Right renal pelvis (tissue), 4 donors: ENCODE measurements at places on chromosomes 16 and 17.

DNA sequence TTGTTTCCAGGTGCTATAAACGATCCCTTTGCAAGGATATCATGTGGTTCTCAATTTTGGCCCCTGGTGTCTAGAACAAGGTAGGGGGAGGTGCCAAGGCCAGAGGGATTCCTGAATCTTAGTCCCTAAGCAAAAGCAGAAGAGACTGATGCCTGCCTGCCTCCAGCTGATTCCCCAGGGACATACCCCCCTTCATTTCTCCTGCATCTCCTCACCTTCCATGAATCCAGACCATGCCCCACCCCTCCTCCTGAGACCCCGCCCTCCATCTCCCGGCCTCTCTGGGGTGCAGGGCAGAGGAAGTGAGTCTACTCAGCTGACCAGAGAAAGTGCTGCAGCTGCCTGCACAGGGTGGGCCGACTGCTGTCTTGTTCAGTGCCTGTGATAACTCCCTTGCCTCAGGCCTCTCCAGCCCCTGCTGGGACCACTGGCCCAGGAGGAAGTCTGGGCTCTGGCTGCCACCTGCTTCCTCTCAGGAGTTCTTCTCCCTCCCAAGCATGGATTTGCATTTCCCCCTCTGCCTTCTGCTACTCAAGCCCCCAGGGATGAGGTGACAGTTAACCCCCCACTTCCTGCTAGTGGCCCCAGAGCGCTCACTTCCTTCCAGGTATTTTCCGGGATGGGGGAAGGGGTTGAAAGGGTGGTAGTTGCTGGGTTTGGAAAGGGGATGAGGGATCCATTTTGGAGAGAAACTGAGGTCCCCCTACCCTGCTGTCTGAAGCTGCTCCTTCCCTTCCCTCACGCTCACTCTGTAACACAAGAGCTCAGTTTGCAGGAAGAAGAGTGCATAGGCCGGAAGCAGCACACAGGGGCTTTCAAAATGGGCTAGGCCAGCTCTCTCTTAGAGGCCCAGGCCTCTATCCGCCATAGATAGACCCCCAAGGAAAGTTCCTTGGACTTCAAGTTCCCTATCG, 10.5 kb upstream of the TSPOAP1 start:
- DNase-seq: no peak

DNA sequence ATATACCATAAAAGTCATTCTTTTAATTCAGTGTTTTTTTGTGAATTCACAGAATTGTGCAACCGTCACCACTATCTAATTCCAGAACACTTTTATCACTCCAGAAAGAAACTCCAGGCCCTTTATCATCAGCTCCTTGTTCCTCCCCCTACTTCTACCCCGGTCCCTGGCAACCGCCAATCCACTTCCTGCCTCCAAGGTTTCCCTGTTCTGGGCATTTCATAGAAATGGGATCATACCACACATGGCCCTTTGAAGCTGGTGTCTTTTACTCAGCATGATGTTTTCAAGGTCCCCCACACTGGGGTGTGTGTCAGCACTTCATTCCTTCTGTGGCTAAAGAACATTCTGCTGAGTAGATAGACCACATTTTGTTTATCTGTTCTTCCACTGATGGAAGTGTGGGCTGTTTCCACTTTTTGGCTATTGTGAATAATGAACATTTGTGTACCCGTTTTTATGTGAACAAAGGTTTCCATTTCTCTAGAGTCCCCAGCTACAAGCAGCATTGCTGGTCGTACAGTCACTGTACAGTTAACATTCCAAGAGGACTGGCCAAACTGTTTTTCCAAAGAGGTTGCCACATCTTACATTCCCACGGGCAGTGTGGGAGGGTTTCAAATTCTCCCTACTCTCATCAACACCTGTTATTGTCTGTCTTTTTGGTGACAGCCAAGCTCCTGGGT, 75.8 kb upstream of the ZNF469 start:
- no peak for DNase-seq

GRCh38 chr17:50560931-50561745, 623 bp downstream of the CACNA1G start:
- no peak for DNase-seq

DNA sequence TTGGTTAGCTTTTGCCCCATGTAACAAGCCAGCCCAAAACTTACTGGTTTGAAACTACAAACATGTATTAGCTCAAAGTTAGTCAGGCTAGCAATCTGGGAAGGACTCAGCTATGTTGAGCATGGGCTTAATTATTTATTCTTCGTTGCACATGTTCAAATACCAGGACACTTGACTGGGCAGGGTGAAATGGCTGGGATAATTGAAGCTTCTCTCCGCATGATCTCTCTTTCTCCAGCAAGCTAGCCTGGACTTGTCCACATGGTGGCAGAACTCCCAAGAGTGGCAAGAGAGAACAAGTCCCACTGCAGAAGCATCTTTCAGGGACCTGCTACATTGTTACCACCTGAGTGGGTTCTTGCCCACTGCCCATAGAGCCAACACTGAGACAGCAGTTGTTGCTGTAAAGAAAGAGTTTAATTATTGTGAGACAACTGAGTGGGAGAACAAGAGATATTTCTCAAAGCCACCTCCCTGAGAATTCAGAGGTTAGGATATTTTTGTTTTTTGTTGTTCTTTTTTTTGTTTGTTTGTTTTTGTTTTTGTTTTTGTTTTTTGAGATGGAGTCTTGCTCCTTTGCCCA, 16.8 kb upstream of the ATF7IP2 start:
- no peak for DNase-seq

- DNase-seq: no peak
These were observed 23.9 kb downstream of the NLRC3 start for GRCh38 chr16:3553138-3553923.

DNA sequence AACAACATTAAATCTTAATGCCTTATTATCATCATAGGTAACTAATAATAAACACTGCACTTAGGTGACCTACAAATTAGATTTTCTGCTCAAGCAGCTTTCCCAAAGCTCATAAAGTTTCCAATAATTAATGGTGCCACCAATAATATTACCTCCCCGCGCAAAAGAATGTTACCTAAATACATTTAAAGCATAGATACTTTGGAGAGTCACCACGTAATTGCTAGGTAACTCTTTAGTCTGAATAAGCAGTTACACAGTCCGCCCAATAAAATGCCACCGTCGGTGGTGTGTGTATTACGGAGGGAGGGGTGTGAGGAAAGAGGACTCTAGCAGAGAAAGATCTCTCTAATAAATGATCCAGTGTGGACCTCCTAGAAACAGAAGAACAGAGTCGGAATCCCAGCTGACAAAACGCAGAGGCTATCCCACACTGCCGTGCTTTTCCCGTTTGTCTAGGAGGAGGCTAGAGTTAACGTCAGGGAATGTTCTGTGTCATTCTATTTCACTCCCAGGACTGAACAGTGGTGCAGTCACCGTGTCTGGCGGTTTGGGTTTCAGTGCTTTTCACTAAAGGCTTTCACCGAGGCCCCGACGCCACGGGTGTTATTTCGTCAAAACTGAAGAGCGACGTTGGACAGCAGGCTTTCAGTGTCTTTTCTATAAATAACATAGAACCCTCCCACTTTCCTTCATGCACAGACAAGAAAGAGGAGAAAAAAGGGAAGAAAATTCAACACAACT, 630 bp downstream of the RNFT1 start:
- no peak for DNase-seq

DNA sequence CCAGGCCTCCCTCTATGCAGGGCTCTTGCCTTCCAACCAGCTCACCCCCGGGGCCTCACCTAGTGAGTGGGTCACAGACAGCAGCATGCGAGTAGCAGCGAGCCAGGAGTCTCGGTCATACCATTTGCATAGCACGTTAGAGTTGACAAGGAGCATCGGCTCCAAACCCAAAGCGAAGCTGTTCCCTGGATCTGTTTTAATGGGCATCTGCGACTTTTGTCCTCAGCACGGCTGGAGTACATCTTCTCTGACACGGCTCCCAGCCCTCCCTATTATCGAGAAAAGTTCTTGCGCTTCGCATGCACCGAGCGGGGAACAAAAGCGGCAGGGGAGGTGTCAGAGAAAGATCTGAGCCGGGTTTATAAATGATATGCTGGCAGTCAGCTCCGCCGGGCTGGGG, 253.3 kb downstream of the MAF start:
- DNase-seq: no peak

DNA sequence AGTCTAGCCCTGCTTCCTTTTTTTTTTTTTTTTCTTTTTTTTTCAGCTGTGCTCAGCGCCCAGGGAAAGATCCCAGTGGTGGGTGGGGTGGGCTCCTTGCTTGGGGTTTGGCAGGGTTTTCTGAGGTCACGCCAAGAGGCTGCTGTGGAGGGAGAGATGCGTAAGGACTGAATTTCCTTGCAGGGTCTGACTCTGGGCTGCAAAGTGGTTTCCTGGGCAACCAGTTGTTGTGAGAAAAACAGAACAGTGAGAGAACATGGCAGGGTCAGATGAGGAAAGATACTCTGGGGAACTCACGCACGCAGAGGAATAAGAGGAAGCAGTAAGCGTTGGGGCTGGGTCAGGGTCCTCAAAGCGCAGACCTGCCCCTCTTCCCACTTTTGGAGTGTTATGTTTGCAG, 119.5 kb downstream of the IRF8 start:
- no peak for DNase-seq

DNA sequence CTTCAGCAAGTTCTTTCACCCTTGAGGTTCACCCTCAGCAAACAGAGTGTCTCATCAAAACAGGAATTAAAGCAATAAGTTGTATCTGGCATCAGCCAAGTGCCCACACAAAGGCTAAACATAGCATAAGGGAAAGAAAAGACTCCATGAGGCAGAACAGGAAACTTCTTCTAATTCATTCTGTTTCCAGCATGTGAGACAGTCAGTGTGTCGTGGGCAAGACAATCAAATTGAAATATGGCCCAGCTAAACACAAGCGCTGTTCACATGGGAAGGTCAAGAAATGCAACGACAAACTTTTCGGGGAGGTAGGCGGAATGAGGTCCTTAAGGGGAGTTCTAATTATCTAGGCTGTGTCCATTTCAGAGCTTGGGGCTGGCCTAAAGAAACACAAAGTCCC, 393.4 kb downstream of the HAPSTR1 start:
- peak; percentile 16 for DNase-seq

DNA sequence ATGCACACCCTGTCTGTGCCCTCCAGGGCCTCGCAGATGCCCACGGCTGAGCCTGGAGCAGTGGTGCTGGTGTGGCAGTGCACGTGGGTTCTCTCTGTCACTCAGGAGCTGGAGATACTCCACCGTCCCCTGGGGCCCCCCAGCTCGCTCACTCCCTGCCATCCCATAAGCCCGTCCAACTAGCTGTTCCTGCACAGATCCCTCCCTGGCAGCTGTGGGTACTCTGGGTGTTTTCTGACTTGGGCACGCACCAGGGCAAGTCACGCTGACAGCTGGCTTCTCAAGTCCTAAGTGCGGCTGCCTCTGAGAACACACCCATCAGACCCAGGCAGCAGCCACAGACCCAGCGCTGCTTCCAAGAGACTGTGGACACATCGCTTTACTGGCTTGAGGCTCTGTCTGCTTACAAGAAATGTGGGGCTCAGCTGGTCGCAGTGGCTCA, 25.4 kb upstream of the ITGB4 start:
- DNase-seq: no peak

DNA sequence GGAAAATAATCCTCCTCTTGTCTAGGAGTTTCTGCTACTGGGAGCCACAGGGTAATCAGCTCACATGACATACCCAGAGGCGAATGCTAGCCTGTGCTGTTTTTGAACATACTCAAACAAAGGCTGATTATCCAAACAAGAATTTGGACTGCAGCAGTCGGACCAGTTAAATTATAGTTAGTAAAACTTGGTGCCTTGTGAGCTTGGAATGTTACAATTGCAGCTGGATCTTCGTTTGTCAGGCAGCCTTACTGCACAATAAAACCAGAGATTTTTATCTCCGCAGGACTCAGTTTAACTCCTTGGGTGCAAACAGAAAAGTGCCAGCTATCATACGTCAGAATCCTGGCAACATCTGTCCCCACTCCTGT, 163.8 kb upstream of the TBX2 start:
- no peak for DNase-seq

DNA sequence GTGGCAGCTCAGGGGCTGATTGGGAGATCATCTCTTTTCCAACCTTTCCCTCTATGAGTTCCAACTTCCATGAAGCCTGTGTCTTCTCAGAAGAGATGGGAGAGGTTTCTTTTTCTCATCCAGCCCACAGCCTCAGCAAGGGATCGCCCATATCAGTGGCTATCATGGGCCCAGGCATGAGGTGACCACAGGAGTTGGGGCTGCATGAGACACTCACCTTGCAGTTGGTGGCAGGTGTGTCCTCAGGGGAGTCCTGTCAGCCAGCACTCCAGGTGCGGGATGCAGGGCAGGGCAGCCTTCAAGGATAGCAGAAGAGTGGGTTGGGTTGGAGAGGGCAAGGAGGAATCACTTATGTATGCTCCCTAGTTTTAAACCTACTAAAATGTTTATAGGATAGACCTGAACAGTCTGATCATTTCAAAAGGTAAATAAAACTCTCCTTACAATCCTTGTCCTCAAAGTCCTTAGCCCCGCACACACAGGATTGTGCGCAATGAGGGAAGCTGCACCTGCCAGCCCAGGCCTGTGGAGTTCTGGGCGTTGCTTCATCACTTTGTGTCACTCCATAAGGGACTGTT, 811.1 kb downstream of the KCNJ18 start:
- no peak for DNase-seq

- DNase-seq: no peak
These were observed 52.8 kb downstream of the NTN1 start for GRCh38 chr17:9074131-9074530.

GRCh38 chr16:57998486-57998885, 2.0 kb downstream of the ZNF319 start:
- no peak for DNase-seq

DNA sequence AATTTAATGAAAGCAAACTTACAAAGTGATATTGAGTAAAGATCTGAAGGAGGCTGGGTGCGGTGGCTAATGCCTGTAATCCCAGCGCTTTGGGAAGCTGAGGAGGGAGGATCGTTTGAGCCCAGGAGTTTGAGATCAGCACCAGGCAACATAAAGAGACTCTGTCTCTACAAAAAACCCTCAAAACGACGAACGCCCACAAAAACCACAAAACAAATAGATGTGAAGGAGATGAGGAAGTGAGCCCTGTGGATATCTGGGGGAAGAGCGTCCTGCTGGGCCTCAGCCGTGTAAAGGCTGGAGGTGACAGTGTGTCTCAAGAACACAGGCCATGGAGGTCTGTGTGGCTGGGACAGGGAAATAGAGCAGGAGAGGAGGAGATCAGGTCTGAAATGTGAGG, 68.8 kb downstream of the ITFG1 start:
- DNase-seq: no peak

DNA sequence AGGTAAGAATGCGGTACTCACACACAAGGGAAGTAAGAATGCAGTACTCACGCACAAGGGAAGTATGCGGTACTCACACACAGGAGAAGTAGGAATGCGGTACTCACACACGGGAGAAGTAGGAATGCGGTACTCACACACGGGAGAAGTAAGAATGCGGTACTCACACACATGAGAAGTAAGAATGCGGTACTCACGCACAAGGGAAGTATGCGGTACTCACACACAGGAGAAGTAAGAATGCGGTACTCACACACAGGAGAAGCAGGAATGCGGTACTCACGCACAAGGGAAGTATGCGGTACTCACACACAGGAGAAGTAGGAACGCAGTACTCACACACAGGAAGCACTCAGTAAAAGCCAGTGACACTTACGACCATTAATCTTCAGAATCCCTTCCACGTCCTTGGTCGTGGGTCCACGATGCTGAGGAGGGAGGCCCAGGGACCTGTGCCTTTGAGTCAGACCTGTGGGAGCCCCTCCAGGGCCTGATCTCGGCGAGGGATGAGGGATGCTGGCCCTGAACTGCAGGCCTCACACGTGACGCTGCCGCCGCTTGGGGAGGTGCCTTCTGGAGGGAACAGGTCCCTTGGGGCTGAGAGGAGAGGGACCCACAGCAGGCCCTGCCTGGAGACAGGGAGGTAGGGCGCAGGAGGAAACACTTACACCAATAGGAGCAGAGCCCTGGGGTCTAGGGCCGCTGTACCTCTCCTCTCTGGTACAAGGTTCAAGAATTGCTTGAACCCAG, 20.2 kb downstream of the ABR start:
- DNase-seq: no peak

GRCh38 chr17:50584116-50584515, 23.6 kb downstream of the CACNA1G start:
- no peak for DNase-seq
